ENCODE measurements at places on chromosomes 3 and 15. TPM values are rescaled to one million over a fixed set of nuclear protein-coding genes. Genes with fewer than 3 reads are reported as not detected.

Gene BLM
- 7.3 TPM for total RNA-seq

Gene KIAA1143
- 18.8 TPM for total RNA-seq

Gene HEMK1
- total RNA-seq: 15.2 TPM

Gene TM4SF18
- 164 TPM for total RNA-seq

Gene GOLGA8M
- total RNA-seq: 1.9 TPM

Gene PLSCR2
- not detected for total RNA-seq

Gene CIB2
- 2.0 TPM for total RNA-seq

Gene MYO5C
- 2.9 TPM for total RNA-seq

Gene KNG1
- not detected for total RNA-seq

Gene DAZL
- not detected for total RNA-seq

Gene SLC28A2
- total RNA-seq: not detected

Gene VPS13C
- 104 TPM for total RNA-seq

Gene HESX1
- total RNA-seq: 0.46 TPM

Gene SERINC4
- not detected for total RNA-seq

Gene RBMS3
- total RNA-seq: 33.1 TPM

Gene HEXA
- total RNA-seq: 42.6 TPM

Gene BFSP2
- not detected for total RNA-seq

Gene NOX5
- total RNA-seq: not detected

Gene MAN2A2
- total RNA-seq: 14.0 TPM

Gene LRRIQ4
- total RNA-seq: not detected

Gene ALG1L2
- not detected for total RNA-seq

Gene LRRFIP2
- 42.6 TPM for total RNA-seq

Gene FBXO40
- under 0.01 TPM for total RNA-seq

Gene LHFPL4
- total RNA-seq: not detected

Gene SLC9C1
- total RNA-seq: not detected

Gene SLITRK3
- total RNA-seq: not detected

Gene RARB
- total RNA-seq: 31.2 TPM

Gene CDAN1
- total RNA-seq: 8.1 TPM

Gene HRH1
- 17.2 TPM for total RNA-seq

Gene PP2D1
- total RNA-seq: not detected

Gene AADACL2
- total RNA-seq: not detected

Gene CEP19
- total RNA-seq: 1.9 TPM

Gene COL7A1
- total RNA-seq: 1.9 TPM

Gene SPCS1
- total RNA-seq: 50.3 TPM

Gene RETNLB
- not detected for total RNA-seq

Gene ZFAND6
- 227 TPM for total RNA-seq

Gene GPR149
- not detected for total RNA-seq

Gene THBS1
- total RNA-seq: 6,779 TPM

Gene CCDC191
- total RNA-seq: 1.1 TPM

Gene RTP1
- total RNA-seq: not detected

Gene CTDSPL
- 36.1 TPM for total RNA-seq
